H54 (cell line): ENCODE measurements at places on chromosomes 6 and 20.

DNA sequence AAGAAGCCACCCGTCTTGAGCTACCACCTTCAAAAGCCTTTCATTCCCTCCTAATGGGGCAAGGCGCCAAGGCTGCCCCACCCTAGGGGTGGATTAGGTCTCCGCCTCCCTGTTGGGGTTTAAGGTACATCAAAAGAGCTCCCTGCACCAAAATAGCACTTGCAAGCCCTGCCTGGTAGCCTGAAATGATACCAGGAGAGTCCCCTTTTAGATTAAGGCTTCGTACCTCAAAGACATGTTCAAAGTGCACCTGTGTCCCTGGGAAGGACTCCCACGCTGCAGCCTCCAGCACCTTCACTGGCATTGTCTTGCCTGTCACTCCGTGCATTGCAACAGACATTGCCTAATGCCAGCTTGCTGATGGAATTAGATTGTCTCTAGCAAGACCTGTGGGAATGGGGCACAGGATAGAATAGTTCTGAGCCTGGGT is 15.7 kb upstream of the CDKN1A start:
- no peak for DNase-seq

DNA sequence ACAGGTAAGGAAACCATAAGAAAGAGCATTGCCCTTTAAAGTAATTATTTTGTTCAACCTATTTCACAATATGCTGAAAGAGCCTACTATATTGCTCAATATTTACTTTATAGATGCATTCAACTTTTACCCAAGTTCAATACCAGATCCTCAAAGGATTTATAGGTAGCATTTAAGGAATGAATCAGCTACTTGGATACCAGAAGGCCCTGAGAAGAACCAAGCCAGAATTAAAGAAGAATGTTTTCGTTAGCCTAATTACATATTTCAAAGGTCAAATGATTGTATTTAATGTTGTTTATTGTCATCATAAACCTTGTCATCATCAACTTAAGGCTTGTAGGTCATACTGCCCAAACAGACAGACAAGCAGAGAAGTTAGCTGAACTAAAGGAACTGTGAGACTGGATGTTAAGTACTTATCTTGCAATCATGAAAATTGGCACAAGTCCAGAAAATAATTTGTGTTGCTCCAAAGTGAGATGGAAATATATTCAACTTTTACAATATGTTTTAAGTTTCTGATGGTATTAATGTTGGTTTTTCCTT is 636.7 kb downstream of the RFPL4B start:
- no peak for DNase-seq

DNA sequence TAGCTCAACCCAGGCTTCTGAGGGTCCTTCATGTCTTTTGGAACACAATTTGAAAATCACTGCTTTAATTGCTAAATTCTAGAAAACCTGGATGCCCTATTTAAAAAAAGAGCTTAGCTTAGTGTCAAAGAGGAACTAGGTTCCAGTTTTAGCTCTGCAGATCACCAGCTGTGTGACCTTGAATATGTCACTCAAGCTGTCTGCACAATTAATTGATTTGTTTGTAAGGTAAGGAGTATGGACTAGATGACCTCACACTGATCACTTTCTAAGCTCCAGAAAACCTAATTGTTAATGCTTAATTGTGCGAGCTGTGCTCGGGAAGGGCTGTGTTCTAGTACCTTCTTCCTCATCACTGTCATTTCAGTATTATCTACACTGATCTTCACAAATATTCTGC is 26.2 kb downstream of the UTRN start:
- no peak for DNase-seq

- DNase-seq: no peak
These were observed 282.7 kb downstream of the NRN1 start for GRCh38 chr6:5723841-5724691.

GRCh38 chr20:36149469-36149868 is 5.1 kb upstream of the EPB41L1 start:
- DNase-seq: no peak

- DNase-seq: no peak
These were observed 318.9 kb upstream of the JAG1 start for GRCh38 chr20:10992731-10993130.

DNA sequence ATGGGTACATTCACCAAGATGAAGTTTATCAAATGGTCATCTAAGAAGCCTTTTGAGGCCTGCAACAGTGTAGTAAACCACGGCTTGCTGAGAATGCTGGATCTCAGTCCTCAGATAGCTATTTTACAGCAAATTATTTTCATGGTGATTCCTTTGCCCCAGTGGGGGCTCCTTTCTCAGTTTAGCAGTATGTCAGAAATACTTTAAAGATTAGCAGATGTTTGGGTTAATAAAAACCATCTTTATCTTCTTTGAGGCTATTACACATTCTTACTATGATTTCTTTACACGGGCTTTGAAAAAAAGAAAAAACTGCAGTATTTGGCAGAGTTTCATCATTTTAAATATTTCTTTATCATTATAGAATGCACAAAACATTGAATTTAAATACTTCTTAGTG is 10.7 kb downstream of the MYLIP start:
- DNase-seq: no peak

DNA sequence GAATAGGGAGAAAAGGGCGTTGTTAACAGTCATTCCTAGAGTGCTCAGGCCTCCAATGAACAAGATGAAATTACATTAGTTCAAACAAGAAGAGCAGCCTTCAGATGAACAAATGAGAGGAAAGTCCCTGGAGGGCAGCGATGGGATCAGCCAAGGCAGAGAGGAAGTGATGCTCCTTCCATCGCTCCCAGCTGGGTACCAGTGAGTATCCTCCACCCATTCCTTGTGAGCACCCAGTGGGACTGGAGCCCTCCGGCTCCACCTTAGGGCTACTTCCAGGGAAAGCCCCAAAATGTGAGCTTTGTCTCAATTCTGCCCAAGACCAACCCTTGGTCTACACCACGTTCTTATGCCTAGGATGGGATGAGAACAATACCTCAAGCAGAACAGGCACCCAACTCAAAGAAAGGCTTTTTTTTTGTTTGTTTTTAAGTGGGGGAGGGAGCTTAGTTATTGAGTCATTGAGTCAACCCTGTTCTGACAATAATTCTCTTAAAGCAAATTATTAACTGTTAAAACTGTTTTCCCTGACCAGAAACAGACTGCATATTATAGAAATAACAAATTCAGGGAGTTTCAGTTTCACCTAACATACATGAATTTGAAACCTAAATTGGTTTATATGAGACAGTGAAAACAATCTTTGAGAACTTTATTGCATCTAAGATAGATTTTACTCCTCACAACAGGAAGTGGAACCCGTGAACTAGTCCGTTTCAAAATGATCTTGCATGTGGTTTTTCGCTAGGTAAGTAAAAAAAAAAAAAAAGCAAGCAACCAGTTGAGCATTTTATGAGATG is 106.9 kb downstream of the IPCEF1 start:
- no peak for DNase-seq

DNA sequence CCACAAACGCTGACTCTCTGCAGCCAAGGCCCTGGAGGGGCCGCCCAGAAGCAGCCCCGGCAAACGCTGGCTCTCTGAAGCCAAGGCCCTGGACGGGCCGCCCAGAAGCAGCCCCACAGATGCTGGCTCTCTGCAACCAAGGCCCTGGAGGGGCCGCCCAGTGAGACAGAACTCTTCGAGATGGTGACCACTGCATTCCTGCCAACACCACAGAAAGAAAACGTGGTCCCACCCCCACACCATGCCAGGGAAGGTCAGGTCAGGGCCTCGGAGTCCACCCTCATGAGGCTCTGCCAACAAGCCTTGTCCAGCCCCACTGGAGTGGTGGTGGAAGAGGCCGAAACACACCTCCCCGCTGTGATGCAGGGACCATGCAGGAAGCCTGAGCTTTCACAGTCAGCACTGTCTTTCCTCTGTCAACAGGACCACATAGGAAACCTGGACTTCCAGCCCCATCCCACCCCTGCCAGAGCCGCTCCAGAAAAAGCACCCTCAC is 97.5 kb downstream of the DLL1 start:
- DNase-seq: no peak

DNA sequence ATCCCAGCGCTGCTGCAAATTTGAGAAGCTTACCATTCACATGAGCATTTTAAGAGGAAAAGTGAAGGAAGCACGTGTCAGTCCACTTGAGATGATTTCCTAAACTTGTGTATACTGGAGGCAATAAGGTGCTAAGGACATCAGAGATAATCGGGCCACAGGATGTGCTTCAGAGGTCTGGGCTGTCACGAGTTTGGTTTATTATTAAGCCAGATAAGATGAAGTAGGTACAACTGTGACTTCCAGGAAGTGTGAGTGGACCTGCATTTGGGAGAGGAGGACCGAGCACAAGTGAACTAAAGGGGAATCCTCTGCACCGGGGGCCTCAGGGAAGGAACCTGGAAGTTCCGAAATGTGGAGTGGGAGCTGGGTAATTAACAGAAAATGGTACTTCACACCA is 1.4 kb downstream of the SAMD5 start:
- DNase-seq: no peak

DNA sequence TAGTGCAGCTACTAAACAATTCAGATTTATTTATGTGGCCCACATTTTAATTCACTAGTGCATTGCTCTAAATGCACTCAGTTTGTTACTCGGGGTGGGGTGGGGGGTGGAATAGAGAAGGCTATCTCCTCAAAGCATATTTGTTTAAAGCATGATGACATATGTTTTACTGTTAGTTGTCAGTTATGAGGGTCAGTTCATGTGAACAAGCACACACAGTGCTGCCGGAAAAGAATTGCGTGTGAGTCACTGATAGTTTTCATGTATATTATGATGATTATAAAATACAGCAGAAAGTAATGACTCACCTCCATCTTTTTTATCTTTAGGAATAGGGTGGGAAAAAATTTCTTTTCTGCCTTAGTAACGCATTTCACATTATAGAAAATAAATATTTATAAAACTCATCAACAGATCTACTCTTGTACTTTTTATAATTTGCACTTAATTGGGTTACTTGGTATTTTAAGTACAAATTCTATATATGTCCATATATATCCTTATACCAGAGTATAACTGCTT is 42.2 kb upstream of the STXBP5 start:
- DNase-seq: no peak

- peak; percentile 18 for DNase-seq
These were observed 93.8 kb upstream of the LY86 start for GRCh38 chr6:6494677-6495076.

- DNase-seq: no peak
These were observed 37.4 kb downstream of the IL22RA2 start for GRCh38 chr6:137136065-137136464.

GRCh38 chr6:122033564-122034181 is 365.8 kb upstream of the HSF2 start:
- DNase-seq: no peak

DNA sequence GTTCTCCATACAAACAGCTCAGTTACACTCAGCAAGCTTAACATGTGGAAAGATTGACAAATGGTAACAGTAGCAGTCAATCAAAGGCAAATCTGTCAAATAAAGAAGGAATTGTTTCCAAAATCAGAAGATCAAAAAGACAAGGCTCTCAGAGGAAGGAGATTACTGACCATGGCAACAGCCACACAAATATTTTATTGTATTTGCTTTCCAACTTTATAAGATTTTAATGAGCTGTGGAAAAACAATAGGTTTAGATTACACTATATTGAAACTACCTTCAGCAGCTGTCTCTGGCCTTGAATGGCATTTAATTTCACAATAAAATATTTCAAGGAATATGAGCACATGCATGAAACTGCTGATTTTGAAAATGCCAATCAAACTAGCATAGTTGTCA is 1143.9 kb upstream of the GJE1 start:
- DNase-seq: no peak

GRCh38 chr6:100685747-100686146 is 195.4 kb downstream of the ASCC3 start:
- no peak for DNase-seq

- DNase-seq: no peak
These were observed 101.6 kb downstream of the DST start for GRCh38 chr6:56541030-56541600.

DNA sequence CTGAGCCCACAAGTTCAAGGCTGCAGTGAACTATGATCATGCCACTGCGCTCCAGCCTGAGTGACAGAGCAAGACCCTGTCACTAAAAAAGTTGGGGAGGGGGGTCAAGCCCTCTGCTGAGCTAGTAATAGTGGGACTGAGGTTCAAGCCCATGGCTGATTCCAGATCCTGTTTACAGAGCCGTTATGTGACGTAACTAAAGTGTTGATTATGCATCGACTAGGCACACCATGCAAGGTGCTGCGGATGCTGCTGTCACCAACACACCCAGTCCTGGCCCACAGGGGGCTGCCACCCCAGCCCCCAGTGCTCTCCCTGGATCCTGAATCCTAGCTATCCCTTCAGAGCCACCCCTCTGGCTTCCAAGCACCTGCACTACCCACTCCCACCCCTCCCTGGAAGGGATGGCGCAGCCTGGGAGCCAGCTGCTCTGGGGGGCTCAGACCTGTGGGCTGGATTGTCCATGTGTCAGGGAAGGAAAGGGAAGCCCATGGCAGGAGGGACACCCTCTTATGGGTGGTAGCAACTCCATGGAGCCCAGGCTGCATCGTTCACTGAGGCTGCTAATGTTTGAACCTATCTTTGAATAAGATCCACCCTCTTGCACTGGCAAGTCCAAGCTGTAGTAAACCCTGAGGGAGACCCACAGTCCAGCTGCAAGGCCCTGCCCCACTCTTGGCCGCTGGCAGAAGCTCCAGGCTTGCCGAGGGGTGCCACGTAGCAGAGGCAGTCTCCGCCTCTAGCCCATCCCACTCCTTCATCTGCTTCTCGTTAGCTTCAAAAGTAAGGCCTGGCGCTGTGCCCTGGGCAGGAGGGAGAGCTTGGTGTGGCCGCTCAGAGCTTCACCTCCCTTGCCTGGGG is 95.0 kb downstream of the SNX5 start:
- peak; percentile 83 for DNase-seq

GRCh38 chr20:41786158-41786557 is 168.0 kb upstream of the CHD6 start:
- DNase-seq: no peak

DNA sequence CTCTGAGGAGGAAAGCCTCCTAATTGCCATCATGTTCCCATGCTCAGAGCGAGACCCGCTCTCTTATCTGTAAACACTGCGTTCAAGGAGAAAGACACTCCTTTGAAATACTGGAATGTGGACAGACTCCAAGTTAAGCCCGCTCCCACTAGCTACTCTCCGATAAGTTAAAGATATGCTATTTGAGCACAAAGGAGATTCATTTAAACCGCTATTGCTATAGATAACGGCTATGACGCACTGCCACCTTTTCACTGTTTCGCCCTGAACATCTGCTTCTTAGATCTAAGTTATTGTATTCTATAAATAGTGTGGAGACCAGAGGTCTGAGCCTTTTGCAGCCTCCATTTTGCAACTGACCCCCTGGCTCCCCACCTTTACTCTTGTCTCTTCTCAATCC is 82.3 kb downstream of the GPX5 start:
- DNase-seq: no peak

GRCh38 chr20:54456423-54456822 is 19.0 kb upstream of the DOK5 start:
- DNase-seq: no peak

GRCh38 chr6:130366107-130367005 is 539 bp downstream of the TMEM200A start:
- peak; percentile 11 for DNase-seq

DNA sequence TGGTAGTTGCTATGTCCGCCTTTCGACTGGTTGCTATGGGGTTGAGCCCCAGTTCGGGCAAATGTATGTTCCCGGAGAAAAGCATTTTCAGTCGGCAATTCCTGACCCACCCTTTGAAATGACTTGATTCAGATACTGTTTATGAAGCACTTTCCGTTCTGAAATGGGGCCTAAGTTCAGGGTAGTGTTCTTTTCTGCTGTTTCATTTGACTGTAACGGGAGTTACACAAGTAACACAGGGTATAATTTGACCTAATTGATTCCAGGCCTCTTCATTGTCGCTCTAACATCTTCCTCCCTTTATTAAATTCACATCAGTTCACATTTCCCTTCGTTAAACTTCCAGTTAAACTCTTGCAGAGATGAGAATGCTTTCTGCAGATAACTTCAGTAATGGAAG is 85.5 kb downstream of the BMP6 start:
- DNase-seq: no peak
